Activated T-helper 2 cell treated with anti-CD3 and anti-CD28 coated beads, Interferon-gamma antibody, Interleukin-2, Interleukin-4, amounts not matched to agents 10 μg/mL and 5 μg/mL and 100 μg/mL, durations not matched to agents 14 hours and 24 hours and 36 hours (primary cell): ENCODE measurements at places on chromosomes 11 and 22. TPM values are rescaled to one million over a fixed set of nuclear protein-coding genes. Genes with fewer than 3 reads are reported as not detected.

DNA sequence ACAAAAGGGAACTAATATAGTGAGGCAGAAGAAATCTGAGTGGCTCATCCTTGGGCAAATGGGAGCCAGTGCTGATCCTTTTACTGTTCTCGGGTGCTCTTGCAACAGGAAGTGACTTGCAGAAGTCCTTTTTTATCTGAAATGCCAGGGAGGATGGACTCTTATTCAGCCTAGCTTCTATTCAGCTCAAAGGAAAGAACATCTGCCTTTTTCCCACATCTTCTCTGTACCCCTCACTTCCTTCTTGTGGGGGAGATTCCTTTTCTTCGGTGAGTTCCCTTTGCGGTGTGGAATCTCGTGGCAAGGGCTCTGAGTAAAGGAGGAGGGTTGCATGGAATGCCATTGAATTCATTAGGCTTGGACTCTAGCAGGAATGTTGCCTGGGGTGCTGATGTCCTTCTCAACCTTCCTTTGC is 76.2 kb downstream of the ZBTB16 start:
- DNase-seq = no peak

DNA sequence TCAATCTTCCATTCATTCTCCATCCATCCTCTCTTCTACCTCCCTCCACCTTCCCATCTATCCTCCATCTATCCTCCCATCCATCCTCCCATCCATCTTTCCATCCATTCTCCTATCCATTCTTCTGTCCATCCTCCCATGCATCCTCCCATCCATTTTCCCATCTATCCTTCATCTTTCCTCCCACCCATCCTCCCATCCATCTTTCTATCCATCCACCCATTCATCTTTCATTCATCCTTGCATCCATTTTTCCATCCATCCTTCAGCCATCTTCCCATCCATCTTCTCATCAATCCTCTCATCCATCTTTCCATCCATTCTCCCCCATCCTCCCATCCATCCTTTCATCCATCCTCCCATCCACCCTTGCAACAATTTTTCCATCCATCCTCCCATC is 27.5 kb downstream of the IGLL1 start:
- no peak for DNase-seq

PITPNB gene
- total RNA-seq = 138 and 142 TPM in 2 replicates

GRCh38 chr22:47002692-47003091 is 240.2 kb downstream of the TBC1D22A start:
- no peak for DNase-seq

DNA sequence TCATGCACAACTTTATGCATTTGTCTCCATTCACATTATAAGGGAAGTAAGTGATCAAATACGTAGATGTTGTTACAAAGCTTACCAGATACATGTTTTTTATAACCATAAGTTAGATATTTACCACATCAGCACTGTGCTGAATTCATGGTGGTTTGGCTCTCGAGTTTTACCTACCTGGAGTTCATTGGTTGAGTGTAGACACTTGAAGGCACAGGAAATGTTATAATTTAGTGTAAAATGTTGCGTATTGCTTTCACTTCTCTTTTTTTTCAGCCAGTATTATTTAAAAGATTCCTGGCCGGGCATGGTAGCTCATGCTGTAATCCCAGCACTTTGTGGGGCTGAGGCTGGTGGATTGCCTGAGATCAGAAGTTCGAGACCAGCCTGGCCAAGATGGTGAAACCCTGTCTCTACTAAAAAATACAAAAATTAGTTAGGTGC is 53.1 kb upstream of the GRK2 start:
- DNase-seq = no peak

HMOX1 gene
- total RNA-seq = 1.0 and 1.3 TPM in 2 replicates

MYO18B gene
- total RNA-seq = 6.0 and 6.1 TPM in 2 replicates

PRAME gene
- total RNA-seq = not detected in 2 replicates

GRCh38 chr11:117087446-117087845 is 10.8 kb downstream of the SIK3 start:
- DNase-seq = no peak

GRCh38 chr22:29092243-29092642 is 19.4 kb downstream of the KREMEN1 start:
- no peak for DNase-seq

PGM2L1 gene
- 17.1 and 18.2 TPM in 2 replicates for total RNA-seq

DNA sequence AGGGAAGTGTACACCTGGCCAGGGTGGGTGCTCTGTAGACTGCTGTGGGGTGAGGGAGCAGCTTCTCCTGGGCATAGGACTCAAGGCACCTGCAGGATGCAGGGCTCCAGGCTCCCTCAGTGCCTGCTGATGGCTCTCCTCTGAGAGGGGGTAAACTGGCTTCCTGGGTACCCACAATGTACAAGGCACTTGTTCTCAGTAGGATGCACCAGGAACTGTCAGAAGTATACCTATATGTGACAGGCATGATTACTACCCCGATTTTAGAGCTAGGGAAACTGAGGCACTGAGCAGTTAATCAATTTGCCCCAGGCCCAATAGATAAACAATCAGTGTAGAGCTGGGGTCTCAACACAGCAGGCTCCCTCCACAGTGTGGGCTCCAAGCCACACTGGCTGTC is 31.4 kb upstream of the GNAZ start:
- no peak for DNase-seq

ADAMTS15 gene
- not detected in 2 replicates for total RNA-seq

DNA sequence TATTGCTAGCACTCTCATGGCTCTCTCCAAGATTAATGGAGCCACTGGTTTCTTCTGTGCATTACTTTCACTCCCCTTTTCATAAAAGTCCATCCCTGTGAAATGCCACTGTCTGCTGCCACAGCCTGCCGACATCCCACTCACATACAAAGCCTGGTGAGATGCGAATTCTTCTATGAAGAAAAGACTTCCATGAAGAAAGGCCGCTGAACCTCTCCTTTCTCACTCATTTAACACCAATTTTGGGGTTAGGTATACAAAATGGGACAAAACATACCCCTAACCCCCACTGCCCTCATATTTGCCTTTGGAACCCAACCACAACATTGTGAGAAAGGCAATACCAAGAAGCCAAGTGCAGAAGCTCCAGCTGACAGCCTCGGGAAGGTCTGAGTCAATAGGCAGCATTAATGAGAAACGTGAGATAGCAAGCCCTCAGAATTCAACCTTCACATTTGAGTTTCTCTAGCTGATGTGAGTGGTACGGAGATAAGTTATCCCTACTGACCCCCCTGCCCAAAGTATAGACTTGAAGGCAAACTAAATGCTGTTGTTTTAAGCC is 156.4 kb downstream of the ATG16L2 start:
- DNase-seq = no peak

PLA2G3 gene
- total RNA-seq = not detected in 2 replicates

DNA sequence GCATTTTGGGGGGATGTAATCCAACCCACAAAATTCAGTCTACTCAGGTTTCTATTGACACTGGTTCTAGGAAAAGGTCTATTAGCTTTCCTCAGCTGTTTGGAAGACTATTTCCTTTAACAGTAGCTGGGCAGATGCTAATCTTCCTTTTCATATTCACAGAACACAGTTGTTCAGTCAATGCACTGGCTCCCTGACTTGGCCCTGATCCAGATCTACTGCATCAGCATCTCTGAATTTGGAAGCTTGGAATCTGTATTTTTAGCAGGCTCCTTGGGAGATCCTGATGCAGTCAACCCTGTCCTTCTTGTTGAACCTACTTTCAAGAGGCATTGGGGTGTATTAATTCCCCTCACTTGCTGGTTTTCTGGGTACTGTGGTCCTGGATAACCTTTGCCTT is 6.3 kb downstream of the HTATIP2 start:
- DNase-seq = no peak

DNA sequence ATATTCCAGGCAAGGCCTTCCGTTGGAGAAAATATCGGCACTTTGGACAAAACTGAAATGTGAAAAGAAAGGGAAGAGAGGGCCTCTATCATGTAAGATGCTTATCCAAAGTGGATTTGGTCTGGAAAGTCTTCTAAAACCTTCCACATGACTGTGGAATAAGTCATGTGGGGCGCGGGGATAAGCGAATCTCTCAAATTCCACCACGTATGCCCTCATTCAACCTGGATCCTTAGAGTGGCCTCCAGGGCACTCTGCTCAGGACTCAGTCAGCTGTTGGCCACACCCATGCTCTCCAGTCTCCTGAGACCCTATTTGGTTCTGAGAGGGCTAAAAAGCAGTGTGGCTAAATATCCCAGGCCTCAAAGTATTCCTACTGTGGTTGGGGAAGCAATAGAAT is 2.0 kb upstream of the TIMP3 start:
- DNase-seq = no peak

SMDT1 gene
- 65.1 and 69.7 TPM in 2 replicates for total RNA-seq

CD6 gene
- total RNA-seq = 308 and 327 TPM in 2 replicates

GPHA2 gene
- not detected in 2 replicates for total RNA-seq

COMT gene
- 93.4 and 95.6 TPM in 2 replicates for total RNA-seq

- DNase-seq = no peak
Observed at GRCh38 chr11:118938491-118939403, 13.0 kb upstream of the BCL9L start.

DNA sequence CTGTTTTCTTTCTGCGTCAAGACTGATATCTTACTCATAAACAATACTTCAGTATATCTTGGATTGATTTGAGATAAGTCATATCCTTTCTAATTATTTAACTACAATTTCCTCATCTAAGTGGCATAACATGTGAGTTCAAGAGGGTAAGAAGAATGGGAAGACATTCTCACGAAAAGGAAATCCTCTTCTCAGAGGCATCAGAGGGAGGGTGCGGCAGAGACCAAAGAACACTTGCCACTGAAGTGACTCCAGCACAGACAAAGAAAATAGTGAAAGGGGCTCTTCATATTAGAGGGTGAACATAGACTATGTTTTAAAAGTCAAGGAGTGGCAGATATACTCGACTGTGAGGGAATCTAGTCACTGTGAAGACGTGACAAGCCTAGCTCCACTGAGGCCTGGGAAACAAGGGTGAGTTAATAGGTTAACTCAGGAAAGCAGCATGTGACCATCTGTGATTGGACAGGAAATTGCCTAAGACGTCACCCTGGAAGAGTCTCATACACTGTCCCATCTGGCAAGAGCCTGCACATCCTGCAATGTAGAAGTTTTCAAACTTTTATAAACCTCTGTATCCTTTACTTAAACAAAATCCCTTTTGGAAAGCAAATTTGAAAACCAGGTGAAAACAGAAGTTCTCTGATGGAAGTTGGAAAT is 1.9 kb upstream of the MMP1 start:
- no peak for DNase-seq

SPECC1L gene
- total RNA-seq = 35.9 and 40.9 TPM in 2 replicates

DNA sequence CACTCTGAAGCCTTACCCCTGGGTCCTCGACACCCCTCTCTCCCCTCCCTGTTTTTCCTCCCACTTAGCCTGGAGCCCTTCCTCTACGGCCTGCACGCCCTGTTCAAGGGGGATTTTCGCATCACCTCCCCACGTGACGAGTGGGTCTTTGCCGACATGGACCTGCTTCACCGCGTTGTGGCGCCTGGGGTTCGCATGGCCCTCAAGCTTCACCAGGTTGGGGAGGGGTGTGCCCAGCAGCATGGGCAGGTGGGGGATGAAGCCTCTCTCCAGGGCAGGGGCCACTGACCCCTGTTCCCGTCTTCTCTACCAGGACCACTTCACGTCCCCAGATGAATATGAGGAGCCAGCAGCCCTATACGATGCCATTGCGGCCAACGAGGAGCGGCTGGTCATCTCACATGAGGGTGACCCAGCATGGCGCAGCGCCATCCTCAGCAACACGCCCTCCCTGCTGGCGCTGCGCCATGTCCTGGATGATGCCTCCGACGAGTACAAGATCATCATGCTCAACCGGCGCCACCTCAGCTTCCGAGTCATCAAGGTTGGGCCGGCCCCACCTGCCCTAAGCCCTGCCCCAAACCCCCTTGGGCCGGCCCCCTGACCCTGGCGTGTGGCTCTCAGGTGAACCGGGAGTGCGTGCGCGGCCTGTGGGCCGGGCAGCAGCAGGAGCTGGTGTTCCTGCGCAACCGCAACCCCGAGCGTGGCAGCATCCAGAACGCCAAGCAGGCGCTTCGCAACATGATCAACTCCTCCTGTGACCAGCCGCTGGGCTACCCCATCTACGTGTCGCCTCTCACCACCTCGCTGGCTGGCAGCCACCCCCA is 2.8 kb upstream of the SIPA1 start:
- DNase-seq = no peak

GRCh38 chr11:74015919-74016684 is 7.2 kb upstream of the UCP3 start:
- no peak for DNase-seq

MCAT gene
- 17.3 and 18.5 TPM in 2 replicates for total RNA-seq

GRCh38 chr22:49400941-49401598 is 426.6 kb downstream of the BRD1 start:
- DNase-seq = no peak

PDE2A gene
- 0.44 and 0.62 TPM in 2 replicates for total RNA-seq

DNA sequence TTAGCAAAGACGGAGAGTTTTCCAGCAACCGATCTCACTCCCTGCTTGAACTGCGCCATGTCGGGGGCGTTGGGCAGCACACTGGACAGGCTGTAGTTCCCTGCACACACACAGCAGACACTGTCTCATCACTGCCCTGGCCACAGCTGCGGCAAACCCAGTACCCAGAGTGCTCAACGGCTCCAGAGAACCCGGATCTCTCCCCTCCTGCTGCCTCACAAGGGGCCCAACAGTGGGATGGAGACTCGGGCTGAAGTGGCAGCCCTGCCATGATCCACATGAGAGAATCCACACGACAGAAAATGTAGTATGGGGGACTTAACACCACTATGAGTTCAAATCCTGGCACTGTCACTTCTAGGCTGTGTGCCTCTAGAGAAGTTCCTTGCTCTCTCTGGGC is 58.0 kb downstream of the ARFGAP3 start:
- DNase-seq = no peak

GRCh38 chr11:8075119-8075726 is 5.8 kb upstream of the TUB start:
- no peak for DNase-seq

DNA sequence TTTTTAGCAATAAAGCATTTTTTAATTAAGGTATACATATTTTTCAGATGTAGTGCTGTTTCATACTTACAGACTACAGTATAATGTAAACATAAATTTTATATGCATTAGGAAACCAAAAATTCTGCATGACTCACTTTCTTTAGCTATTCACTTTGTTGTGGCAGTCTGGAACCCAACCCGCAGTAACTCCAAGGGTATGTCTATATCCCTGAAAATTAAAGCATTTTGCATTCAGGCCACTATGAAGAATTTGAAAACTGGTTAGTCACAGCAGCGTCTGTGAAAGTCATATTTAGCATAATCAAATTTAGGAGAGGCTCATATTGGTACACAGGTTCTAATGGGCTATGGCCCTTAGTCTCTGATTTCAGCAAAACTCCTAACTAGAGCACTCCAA is 46.8 kb downstream of the BBOX1 start:
- no peak for DNase-seq

NF2 gene
- total RNA-seq = 57.1 and 57.7 TPM in 2 replicates

- DNase-seq = no peak
Observed at GRCh38 chr11:63931045-63931444, 7.8 kb upstream of the NAA40 start.

DNA sequence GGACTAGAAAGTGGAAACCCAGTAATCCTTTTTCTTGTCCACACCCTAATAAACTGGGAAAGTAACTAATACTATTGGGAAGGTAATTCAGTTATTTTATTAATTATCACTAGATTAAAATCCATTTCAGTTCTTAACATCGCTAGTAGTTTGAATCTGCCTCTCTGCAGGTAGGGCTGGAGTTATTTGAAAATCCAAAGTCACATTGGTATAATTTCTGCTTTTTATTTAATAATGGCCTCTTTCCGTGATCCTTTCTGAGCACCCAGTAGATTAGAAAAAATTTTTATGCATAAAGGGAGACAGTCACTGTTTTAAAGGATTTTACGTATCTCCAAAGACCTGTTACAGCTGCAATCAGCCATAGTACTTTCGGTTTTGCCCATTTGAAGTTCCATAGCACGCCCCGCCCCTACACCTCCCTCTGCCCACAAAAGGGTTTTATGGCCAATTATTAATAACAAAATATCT is 605 bp upstream of the COPB1 start:
- DNase-seq = peak; percentile 49

- DNase-seq = no peak
Observed at GRCh38 chr11:116871248-116871647, 33.8 kb upstream of the APOA1 start.
